ENCODE measurements at places on chromosomes 1 and 21.

DNA sequence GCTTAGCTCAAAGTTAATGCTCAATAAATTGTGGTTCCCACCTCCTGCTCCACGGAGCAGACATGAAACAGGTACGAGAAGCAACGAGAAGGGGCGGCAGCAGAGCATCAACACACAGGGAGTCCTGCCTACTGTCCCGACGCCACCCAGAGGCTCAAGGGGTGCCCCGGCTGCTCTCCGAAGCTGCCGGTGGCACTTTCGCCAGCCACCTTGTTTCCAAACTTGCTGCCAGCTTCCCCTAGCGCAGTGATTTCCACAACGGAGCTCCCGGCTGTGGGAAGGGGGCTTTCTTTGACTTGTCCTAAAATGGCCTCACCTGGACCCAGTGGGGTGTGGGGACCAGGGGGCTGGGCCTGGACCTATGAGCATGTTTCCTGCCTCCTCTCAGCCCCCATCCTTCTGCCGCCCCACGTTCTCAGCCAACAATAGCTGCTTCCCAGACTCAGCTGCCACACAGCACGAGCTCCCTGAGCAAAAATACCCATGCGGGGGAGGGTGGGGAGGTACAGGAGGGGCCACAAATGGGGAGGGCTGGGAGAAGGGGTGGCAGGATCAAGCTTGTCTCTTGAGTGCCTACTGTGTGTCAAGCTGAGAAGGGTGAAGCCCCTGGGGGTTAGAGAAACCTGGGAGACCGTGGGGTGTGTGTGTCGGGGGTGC, 35.6 kb upstream of the ECE1 start:
- no peak for DNase-seq

- DNase-seq, result no peak
Observed at GRCh38 chr1:19156676-19157075, 53.4 kb downstream of the UBR4 start.

DNA sequence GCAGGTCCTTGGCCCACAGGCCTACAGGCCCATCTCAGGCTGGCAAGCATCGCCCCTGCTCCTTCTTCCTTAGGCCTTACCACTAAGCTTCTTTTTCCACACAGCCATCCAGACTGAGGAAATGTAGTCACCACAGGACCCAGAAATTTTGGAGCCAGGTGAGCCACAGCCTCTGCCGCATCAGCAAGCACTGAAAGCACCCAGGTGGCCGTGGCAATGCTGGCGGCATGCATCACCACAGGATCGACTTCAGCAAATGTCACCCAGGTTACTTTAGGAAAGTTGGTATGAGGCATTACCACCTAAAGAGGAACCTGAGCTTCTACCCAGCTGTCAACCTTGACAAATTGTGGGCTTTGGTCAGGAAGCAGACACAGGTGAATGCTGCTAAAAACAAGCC, 11.6 kb downstream of the PIGM start:
- DNase-seq, result no peak

DNA sequence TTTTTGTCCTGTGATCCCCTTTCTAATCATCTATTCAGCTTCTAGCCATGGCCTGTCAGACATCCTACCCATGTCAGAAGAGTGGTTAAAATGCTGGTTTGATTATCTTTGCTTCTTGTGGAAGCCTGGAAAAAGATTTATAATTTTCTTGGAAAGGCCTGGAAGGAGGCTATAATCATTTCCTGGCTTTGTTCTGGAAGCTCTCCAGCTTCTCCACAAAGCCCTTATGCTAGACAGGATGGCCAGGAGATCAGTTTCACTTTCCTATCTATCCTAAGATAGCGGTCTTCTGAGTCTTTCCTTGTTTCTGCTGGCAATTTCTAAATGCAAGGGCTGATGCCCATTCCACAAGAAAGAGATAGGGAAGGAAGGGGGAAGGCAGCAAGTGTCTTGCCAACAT, 90.9 kb upstream of the SLC44A3 start:
- no peak for DNase-seq

GRCh38 chr1:87844251-87844650, 515.6 kb downstream of the LMO4 start:
- no peak for DNase-seq

DNA sequence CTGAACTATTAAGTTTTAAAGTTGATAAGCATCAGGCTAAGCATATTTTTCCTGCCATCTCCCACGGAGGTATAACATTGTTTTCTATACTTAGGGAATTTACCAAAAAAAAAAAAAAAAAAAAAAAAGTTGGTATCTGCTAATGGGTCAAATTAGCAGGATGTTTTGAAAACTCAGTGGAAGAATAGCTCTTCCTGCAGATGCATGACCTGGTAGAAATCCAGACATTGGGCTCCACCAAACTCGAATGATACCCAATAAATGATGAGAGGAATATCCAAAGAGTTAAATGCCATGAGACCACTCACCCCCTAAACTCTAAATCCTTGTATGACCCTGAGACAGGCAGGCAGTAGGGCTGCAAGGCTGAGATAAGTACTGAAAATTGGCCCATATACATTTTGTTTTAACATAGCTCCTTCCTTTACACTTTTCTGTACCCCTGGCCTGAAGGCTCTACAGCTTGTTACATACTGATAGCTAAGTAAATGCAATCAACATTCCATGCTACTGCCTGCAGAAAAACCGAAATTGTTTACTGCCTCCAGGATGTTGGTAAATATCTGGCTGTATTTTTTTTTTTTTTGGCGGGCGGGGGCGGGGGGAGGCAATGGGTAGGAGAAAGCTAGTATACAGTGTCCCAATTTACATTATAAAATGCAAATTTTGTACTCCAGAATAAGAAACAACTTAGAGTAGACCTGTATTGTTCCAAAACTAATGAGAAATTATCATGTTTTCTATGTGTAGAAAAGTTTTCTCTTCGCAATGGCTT, 57.6 kb downstream of the NFIA start:
- no peak for DNase-seq

DNA sequence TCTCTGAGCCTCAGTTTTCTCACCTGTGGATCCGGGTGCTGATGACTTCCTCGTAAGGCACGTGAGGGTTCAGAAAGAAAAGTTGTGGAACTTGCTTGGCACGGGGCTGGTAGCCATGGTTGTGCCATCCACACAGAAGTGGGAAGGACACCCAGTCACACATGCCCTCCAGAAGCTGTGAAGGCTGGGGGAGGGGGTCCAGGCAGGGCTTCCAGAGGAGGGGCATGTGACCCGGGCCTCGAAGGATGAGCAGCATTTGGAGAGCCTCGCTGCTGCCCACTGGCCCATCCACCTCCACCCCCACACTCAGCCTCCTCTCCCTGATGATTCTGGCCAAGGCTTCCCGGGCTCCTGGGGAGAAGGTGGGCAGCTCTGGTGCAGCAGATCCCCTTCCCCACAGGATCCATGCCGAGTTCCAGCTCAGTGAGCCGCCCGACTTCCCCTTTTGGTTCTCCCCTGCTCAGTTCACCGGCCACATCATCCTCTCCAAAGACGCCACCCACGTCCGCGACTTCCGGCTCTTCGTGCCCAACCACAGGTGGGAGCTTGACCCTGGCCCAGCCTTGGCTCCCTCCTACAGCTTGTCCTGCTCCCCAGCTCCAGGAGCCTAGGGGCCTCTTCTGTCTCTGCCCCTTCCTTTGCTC, 9.4 kb downstream of the SELENON start:
- no peak for DNase-seq

GRCh38 chr21:27831816-27832569, 865.1 kb upstream of the ADAMTS5 start:
- DNase-seq, result no peak

DNA sequence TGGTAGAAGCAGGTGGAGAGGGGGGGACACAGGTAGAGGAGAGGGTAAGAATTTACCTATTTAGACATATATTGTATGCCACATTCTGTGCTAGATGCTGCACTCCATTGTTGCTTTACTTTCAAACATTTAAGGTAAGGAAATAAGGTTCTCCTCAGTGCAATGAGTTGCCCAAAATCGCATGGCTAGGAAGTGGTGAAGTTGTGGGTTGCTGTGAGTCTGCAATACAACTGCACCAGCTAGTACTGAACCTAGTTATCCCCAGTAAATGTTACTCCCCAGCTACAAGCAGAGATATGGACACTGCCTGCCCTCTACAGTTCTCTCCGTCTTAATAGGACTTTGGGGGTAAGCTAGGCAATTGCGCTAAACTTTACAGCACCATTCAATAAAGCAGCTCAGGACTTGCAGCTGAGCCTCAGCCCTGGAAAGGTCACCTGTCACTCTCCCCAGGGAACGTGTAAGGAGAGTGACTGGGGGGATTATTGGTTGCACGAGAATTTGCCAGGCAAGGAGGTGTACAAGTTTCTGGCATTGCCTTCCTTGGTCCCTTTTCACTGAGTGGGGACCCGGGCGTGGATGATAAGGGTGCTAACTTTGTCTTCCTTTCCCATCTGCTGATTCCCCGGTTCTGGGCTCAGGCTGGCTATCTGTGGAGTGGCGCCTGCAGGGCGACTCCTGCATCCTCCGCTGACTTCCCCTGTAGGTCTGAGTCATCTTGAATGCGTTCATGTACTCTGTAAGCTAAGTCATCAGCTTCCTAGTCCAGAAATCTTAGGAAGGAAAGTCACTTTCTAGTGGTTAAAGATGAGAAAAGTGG, 71.3 kb upstream of the CNTN2 start:
- DNase-seq, result no peak

GRCh38 chr1:32933742-32934322, 30.8 kb downstream of the RNF19B start:
- no peak for DNase-seq

- no peak for DNase-seq
Observed at GRCh38 chr21:34133802-34134201, 60.4 kb downstream of the MRPS6 start.

DNA sequence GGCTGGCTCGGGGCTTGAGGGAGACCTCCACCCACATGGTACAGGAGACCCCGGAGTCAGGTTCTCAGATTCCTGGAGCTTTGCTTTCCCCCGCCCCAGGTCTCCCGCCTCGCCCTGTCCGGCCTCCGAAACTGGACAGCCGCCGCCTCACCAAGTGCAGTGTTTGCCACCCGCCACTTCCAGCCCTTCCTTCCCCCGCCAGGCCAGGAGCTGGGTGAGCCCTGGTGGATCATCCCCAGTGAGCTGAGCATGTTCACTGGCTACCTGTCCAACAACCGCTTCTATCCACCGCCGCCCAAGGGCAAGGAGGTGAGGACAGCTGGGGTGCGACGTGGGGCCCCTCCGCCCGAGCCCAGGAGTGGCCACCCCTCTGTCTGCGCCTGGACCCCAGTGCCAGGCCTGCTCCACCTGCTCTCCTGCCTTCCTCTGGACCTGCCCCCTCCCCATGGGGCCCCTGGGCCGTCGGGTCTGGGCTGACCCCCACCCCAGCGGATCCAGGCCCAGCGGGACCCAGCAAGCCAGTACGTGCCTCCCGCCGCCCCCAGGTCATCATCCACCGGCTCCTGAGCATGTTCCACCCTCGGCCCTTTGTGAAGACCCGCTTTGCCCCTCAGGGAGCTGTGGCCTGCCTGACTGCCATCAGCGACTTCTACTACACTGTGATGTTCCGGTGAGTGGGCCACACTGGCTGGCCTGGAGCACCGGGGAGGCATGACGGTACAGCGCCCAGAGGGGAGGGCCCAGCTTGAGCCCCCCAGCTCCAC, 8.7 kb downstream of the SELENON start:
- DNase-seq, result no peak

- DNase-seq, result no peak
Observed at GRCh38 chr1:221856228-221857093, 114.6 kb upstream of the DUSP10 start.

Measured in CD4-positive, alpha-beta memory T cell (primary cell).